MM.1S (cell line): ENCODE measurements at places on chromosomes 11 and 22.

DNA sequence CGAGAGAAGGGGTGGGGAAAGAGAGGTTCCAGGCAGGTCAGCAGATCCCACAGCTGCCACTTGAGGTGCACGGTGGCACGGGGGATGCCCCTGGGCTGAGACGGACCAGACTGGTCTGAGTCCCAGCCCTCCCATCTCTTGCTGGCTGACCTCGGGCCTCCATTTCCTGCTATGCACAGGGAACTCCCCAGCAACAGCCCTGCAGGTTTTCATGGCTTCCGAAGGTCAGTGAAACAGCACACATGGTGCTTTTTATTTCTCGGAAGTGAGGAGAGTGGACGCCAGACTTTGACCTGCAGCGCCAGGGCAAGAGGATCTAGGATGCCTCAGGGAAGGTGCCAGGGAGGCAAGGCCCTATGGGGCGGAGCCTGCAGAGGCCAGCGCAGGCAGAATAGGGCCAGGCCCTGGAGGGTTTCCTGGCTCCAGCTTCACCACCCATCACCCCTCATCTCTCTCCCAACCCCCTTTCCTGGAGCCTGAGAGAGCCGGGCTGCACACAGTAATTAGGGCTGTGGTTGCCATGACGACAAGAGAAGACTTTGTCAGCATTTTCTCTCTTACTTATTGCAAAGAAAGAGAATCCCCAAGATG lies 29.5 kb downstream of the SLC22A12 start:
- H3K27me3 ChIP-seq: peaks cover 27% of the 10 kb centered on the region
- no peak overlapping the region for H3K4me3 ChIP-seq
- DNase-seq: peak; percentile 16
- no peaks in the 10 kb centered on the region for H3K4me1 ChIP-seq

GRCh38 chr22:22329792-22330191 lies 85.2 kb downstream of the VPREB1 start:
- H3K36me3 ChIP-seq: no peaks in the 10 kb centered on the region
- DNase-seq: no peak
- H3K4me1 ChIP-seq: no peaks in the 10 kb centered on the region
- H3K27me3 ChIP-seq: no peaks in the 10 kb centered on the region
- H3K4me3 ChIP-seq: no peak overlapping the region

DNA sequence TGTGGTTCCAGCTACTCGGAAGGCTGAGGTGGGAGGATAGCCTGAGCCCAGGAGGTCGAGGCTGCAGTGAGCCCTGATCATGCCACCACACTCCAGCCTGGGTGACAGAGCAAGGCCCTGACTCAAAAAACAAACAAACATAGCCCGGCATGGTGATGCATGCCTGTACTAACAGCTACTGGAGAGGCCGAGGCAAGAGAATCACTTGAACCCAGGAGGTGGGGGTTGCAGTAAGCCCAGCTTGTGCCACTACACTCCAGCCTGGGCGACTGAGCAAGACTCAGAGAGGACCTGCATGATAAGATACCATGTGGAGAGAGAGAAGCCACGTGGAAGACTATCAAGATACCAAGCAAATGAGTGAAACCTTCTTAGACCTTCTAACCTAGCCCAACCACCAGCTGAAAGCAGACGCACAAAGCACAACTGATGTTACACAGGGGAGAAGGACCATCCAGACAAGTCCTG lies 36.1 kb downstream of the AMBRA1 start:
- H3K4me1 ChIP-seq: peaks cover 23% of the 10 kb centered on the region
- H3K27ac ChIP-seq: no peak overlapping the region
- H3K36me3 ChIP-seq: no peaks in the 10 kb centered on the region
- H3K27me3 ChIP-seq: no peaks in the 10 kb centered on the region

DNA sequence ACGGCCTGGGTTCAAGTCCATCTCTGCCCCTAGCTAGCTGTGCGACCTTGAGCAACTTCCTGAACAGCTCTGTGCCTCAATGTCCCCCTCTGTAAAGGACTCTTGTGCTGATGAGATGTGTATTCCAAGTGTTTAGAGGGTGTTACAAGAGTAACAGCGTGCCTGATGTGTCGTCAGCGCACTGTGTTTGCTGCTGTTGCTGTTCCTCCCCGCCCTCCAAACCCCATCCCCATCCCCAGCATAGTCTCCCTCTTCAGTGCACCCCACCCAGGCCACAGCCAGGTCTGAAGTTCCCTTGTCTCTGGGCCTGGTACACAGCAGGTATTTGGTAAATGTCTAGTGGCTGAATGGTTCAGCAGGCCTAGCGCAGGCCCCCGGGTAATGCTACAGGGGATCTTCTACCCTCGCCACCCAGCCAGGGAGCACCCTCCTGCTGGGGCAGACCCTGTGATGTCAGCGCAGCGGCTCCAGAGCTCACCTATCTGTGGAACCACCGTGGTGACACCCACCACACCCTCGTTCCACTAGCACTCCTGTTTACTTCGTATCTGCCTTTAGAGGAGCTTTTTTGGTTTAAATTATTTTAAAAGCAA lies 10.3 kb downstream of the CBX7 start:
- no peak overlapping the region for H3K4me3 ChIP-seq
- no peaks in the 10 kb centered on the region for H3K36me3 ChIP-seq
- no peak overlapping the region for H3K27ac ChIP-seq
- H3K27me3 ChIP-seq: no peaks in the 10 kb centered on the region

- H3K4me1 ChIP-seq: no peaks in the 10 kb centered on the region
- no peaks in the 10 kb centered on the region for H3K36me3 ChIP-seq
- H3K27me3 ChIP-seq: peaks cover 4% of the 10 kb centered on the region
Measured at GRCh38 chr11:76216536-76217325, 10.4 kb upstream of the WNT11 start.

DNA sequence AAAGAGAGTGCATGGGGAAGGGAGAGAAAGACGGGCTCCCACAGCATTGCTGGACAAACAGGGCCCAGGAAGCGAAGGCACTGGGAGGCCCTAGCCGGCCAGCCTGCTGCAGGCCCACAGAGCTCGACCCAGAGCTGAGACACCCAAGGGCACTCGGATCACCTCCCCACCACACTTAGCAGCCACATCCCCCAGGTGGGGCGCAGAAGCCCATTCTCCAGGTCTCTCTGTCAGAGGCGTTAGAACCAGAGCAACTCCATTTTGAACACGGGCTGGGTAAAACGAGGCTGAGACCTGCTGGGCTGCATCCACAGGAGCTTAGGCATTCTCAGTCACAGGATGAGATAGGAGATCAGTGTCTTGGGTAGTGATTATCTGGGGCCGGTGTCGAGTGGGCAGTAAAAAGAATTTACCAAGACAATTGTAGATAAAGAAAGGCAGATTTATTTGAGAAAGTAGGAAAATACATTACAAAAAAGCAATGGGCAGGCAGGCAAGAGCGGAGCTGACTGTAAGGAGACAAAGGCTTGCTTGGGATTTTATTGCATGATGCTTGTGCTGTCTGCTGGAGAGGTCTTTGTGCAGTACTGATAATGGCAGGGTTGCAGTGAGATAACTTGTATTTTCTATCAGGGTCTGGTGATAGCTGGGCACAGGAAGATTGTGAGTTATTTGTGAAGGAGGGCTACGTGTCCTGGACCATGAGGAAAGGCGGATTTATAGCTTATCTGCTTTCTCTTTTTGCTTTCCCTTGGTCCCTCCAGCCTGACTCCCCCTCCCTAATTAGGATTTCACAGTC lies 13.4 kb upstream of the CAPN5 start:
- no peaks in the 10 kb centered on the region for H3K4me1 ChIP-seq
- H3K27ac ChIP-seq: no peak overlapping the region
- DNase-seq: no peak
- no peaks in the 10 kb centered on the region for H3K36me3 ChIP-seq
- H3K4me3 ChIP-seq: no peak overlapping the region

DNA sequence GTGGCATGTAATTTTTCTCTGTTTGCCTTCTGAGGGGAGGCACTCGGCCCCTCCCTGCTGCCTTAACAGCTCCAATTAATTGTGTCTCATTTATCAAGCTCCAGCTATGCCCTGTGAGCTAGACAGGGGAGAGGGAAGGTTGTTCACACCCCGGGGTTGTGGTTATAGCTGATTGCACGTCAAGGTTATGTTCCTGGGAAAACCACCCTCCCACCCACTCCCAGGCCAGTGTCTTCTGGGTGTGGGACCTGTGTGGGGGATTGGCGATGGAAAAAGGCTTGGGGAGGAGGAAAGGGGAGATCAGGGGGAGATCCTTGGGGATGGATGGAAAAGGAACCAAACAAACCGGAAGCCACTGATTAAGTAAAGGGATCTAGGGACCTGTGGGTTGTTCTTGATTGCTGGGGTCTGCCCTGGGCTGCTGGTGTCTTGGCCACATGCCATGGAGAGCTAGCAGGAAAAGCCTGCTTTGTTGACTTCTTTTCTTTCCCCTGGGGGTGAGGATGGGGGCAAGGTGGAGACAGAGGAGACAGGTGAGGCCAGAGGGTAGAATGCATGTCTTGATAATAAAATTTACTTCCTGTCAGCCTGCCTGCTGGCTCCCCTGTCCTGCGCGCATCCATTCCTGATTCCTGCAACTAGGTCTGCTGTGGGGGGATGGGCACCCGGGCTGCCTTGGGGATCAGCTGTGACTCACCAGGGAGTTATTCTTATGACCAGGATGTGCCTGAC lies 13.5 kb upstream of the SORL1-AS1 start:
- no peak overlapping the region for H3K27ac ChIP-seq
- H3K4me3 ChIP-seq: no peak overlapping the region
- no peak for DNase-seq
- H3K27me3 ChIP-seq: no peaks in the 10 kb centered on the region
- no peaks in the 10 kb centered on the region for H3K36me3 ChIP-seq

DNA sequence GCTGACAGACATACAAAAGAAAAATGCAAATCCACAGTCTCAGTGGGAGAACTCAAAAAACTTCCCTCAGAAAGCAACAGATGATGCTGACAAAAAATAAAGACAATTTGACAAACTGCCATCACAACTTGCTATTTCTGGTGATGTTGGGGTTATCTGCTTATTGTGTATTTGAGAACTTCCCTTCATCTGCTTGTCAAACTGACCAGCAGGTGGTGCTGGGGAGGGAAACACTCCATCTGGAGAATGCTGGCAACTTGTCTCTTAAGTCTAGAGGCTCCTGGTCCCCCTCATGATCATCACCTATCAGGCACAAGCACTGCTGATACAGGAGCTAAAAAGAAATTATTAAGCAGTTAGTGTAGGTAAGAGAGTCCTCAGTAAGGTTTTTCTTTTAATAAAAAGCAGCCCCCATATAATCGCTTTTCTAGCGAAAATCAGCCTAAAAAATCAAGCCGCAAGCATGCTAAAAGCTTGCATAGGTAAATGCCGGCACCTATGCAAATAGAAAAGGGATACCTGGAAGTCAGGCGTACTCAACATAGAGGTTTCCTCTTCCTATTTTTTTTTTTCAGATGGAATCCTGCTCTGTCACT lies 9.8 kb upstream of the FAM111B start:
- no peaks in the 10 kb centered on the region for H3K27me3 ChIP-seq
- H3K4me1 ChIP-seq: peaks cover 17% of the 10 kb centered on the region
- peak; percentile 59 for DNase-seq
- no peaks in the 10 kb centered on the region for H3K36me3 ChIP-seq
- peak overlapping the region; percentile 84; the same call in 1 of the 2 replicates for H3K27ac ChIP-seq

DNA sequence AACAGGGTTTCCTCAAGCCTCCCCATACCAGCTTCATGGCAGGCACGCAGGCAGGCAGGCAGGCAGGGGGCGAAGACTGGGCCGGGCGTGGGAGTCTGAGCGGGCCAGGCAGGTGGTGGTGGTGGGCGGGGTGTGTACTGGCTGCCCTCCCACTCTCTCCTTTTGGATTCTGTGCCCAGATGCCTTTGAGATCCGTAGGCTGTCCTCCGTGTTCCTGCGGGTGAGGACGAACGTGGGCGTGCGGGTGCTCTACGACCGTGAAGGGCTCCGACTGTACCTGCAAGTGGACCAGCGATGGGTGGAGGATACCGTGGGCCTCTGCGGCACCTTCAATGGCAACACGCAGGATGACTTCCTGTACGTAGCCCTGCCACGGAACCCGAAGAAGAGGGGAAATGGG lies 23.0 kb downstream of the OTOG start:
- H3K4me3 ChIP-seq: no peak overlapping the region
- H3K27me3 ChIP-seq: no peaks in the 10 kb centered on the region
- no peaks in the 10 kb centered on the region for H3K4me1 ChIP-seq
- H3K27ac ChIP-seq: no peak overlapping the region

DNA sequence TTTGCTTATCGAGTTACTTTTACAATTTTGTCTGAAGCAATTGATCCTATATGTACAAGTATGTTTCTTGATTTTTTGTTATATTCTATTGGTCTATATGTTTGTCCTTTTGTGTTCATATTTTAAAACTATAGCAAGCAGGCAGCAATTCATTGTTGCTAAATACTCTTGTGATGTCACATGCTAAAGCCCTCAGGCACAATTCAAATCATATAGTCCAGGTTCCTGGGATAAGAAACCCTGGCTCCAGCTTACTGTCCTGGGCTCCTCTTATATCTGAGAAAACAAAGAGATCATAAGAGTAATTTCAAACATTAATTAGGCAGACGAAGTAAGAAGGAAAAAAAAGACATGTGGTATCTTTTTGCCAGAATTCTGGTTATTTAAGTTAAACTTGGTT lies 6.6 kb upstream of the CCDC83 start:
- H3K27ac ChIP-seq: no peak overlapping the region
- no peaks in the 10 kb centered on the region for H3K4me1 ChIP-seq
- DNase-seq: no peak
- no peak overlapping the region for H3K4me3 ChIP-seq

- H3K36me3 ChIP-seq: no peaks in the 10 kb centered on the region
- peaks cover 38% of the 10 kb centered on the region for H3K27me3 ChIP-seq
- H3K4me3 ChIP-seq: no peak overlapping the region
- peaks cover 14% of the 10 kb centered on the region; the same call in 1 of the 2 replicates for H3K4me1 ChIP-seq
- DNase-seq: no peak
Measured at GRCh38 chr11:444396-445144, 2.8 kb upstream of the ANO9 start.

DNA sequence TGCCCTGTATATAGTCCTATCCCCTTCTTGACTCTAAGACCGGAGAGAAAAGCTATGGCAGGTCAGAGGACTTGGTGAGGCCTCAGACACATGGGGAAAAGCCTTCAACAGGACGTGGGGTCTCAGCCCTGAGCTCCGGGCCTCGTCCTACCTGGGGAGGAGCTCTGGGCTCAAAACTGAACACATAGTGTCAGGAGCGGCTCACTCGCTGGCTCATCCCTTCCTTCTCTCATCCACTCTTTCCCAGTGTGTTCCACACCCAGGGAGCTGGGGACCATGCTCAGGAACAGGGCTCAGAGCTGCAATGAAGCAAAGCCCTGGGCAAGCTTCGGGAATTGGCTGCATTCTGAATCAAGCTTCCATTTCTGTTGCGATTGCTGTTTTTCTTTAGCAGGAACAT lies 14.5 kb downstream of the ADAMTS15 start:
- no peaks in the 10 kb centered on the region for H3K4me1 ChIP-seq
- no peak overlapping the region for H3K27ac ChIP-seq
- H3K4me3 ChIP-seq: no peak overlapping the region
- H3K27me3 ChIP-seq: no peaks in the 10 kb centered on the region
- H3K36me3 ChIP-seq: no peaks in the 10 kb centered on the region
- DNase-seq: no peak

DNA sequence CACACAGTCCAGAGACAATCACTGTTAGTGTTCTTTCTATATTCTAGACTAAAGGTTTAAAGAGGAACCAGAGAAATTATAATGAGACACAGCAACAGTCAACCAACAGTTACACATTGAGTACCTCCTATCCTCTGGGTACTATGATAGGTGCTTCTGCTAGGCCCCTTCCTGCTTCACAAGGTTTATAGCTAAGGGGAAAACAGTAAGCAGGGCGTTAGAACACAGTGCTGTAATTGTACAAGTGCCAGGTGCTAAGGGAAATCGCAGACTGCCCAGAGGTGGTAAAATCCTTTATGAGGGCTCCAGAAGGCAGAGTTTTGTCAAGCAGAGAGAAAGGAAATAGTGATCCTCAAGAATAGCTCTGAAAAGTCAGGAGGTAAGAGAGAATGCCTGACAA lies 297.2 kb upstream of the FAT3 start:
- H3K27ac ChIP-seq: no peak overlapping the region
- no peaks in the 10 kb centered on the region for H3K4me1 ChIP-seq
- no peaks in the 10 kb centered on the region for H3K27me3 ChIP-seq
- H3K36me3 ChIP-seq: no peaks in the 10 kb centered on the region
